ENCODE measurements at places on chromosomes 1 and 21. TPM values are rescaled to one million over a fixed set of nuclear protein-coding genes. Genes with fewer than 3 reads are reported as not detected.

Gene CELF3
- total RNA-seq, result not detected

Gene CLCNKA
- total RNA-seq, result 0.38 TPM

Gene GREM2
- not detected for total RNA-seq

Gene ETV3L
- total RNA-seq, result not detected

Gene RGS7
- total RNA-seq, result not detected

Gene DCST1
- not detected for total RNA-seq

Gene OLIG2
- not detected for total RNA-seq

All from left cardiac atrium (tissue), 4 donors.